IPS DF 6.9 (cell line): ENCODE measurements at places on chromosomes 16 and 17.
A peak's percentile ranks its signal among the peaks of the same experiment; 100 is the strongest.

GRCh38 chr16:67666032-67666551 lies 458 bp downstream of the ENKD1 start:
- no peaks in the 10 kb centered on the region for H3K27me3 ChIP-seq
- DNase-seq: no peak
- peak overlapping the region; percentile 73; the same call in 1 of the 2 replicates for H3K4me3 ChIP-seq

- no peaks in the 10 kb centered on the region; the same call in 1 of the 2 replicates for H3K36me3 ChIP-seq
- H3K4me1 ChIP-seq: no peaks in the 10 kb centered on the region
- H3K27ac ChIP-seq: no peak overlapping the region
- no peak overlapping the region; the same call in 1 of the 2 replicates for H3K4me3 ChIP-seq
- DNase-seq: no peak
Observed at GRCh38 chr16:4402439-4403132, 13.8 kb downstream of the CORO7 start.

DNA sequence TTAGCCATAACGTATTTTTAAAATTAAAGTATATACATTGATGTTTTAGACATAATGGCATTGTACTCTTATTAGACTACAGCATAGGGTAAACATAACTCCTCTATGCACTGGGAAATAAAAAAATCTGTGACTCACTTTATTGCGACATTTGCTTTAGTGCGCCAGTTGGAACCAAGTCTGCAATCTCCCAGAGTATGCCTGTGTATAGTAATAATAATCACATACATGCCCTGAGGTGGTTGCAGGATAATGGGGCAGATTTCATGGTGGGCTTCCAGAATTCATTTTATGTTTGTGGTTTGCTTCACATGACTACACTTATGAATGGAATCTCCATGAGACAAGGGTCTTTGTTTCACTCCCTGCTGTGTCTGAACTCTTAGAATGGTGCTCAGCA lies 66.9 kb upstream of the N4BP1 start:
- H3K27me3 ChIP-seq: no peaks in the 10 kb centered on the region
- no peak for DNase-seq
- H3K4me1 ChIP-seq: no peaks in the 10 kb centered on the region
- H3K36me3 ChIP-seq: no peaks in the 10 kb centered on the region
- no peak overlapping the region for H3K4me3 ChIP-seq
- no peak overlapping the region for H3K27ac ChIP-seq

- no peak overlapping the region for H3K27ac ChIP-seq
- H3K27me3 ChIP-seq: no peaks in the 10 kb centered on the region
- H3K36me3 ChIP-seq: no peaks in the 10 kb centered on the region
- H3K4me1 ChIP-seq: no peaks in the 10 kb centered on the region; the same call in 1 of the 2 replicates
- no peak for DNase-seq
Observed at GRCh38 chr16:11094075-11094856, 149.9 kb downstream of the CLEC16A start.

- H3K27ac ChIP-seq: no peak overlapping the region
- no peak overlapping the region for H3K4me3 ChIP-seq
- no peaks in the 10 kb centered on the region for H3K4me1 ChIP-seq
- DNase-seq: no peak
Observed at GRCh38 chr17:4417129-4417667, 16.5 kb upstream of the SPNS3 start.

- H3K4me3 ChIP-seq: no peak overlapping the region
- no peaks in the 10 kb centered on the region for H3K36me3 ChIP-seq
- H3K27me3 ChIP-seq: no peaks in the 10 kb centered on the region
- DNase-seq: no peak
- no peak overlapping the region for H3K27ac ChIP-seq
Observed at GRCh38 chr16:79571903-79572535, 28.5 kb downstream of the MAF start.

- no peak overlapping the region for H3K4me3 ChIP-seq
- peaks cover 3% of the 10 kb centered on the region; the same call in 1 of the 2 replicates for H3K4me1 ChIP-seq
- no peak for DNase-seq
- H3K36me3 ChIP-seq: peaks cover 23% of the 10 kb centered on the region
- no peak overlapping the region for H3K27ac ChIP-seq
Observed at GRCh38 chr16:69108905-69109252, 3.4 kb downstream of the HAS3 start.

GRCh38 chr16:1976951-1977874 lies 4.1 kb downstream of the NOXO1 start:
- peaks cover 37% of the 10 kb centered on the region for H3K36me3 ChIP-seq
- no peak overlapping the region for H3K4me3 ChIP-seq
- no peak overlapping the region for H3K27ac ChIP-seq
- H3K4me1 ChIP-seq: peaks cover 4% of the 10 kb centered on the region
- no peak for DNase-seq
- peaks cover 7% of the 10 kb centered on the region; the same call in 1 of the 2 replicates for H3K27me3 ChIP-seq

DNA sequence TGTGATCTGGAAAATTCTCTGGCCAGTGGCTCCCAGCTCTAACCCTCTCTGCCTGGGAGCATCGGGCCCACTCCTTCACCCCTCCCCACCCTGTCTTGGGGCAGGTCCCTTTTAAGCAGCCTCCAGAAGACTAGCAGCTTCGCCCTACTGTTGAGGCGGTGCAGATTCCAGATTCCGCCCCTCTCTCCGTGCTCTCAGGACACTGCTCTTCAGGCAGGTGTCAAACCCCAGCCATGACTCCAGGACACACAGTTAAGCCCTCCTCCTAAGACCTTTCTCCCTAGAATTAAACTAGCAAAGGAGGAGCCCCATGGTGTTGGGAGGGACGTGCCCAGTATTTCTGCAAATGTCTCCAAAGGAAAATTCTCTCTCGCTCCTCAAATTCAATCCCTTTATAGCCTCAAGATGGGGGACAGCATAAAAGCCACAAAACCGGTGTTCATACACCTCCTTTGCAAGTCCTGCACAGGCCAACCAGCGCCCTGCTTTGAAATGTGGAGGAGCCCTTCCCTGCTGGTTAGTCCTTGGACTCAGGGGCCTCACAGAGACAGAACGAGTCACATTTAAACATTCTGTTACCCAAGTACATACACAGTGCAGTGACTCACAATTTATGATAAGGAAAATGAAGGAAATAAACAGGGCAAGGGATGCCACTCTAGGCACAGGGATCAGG lies 7.2 kb downstream of the LPO start:
- DNase-seq: no peak
- H3K36me3 ChIP-seq: no peaks in the 10 kb centered on the region
- no peak overlapping the region for H3K4me3 ChIP-seq
- H3K27ac ChIP-seq: no peak overlapping the region
- H3K4me1 ChIP-seq: peaks cover 1% of the 10 kb centered on the region; the same call in 1 of the 2 replicates

GRCh38 chr16:65666132-65666941 lies 544.5 kb upstream of the CDH11 start:
- H3K27ac ChIP-seq: no peak overlapping the region
- no peak for DNase-seq
- no peaks in the 10 kb centered on the region for H3K27me3 ChIP-seq
- H3K36me3 ChIP-seq: no peaks in the 10 kb centered on the region
- no peak overlapping the region for H3K4me3 ChIP-seq
- H3K4me1 ChIP-seq: 0 out of 2 replicates have a peak, but pooled peaks cover 3% of the 10 kb centered on the region

DNA sequence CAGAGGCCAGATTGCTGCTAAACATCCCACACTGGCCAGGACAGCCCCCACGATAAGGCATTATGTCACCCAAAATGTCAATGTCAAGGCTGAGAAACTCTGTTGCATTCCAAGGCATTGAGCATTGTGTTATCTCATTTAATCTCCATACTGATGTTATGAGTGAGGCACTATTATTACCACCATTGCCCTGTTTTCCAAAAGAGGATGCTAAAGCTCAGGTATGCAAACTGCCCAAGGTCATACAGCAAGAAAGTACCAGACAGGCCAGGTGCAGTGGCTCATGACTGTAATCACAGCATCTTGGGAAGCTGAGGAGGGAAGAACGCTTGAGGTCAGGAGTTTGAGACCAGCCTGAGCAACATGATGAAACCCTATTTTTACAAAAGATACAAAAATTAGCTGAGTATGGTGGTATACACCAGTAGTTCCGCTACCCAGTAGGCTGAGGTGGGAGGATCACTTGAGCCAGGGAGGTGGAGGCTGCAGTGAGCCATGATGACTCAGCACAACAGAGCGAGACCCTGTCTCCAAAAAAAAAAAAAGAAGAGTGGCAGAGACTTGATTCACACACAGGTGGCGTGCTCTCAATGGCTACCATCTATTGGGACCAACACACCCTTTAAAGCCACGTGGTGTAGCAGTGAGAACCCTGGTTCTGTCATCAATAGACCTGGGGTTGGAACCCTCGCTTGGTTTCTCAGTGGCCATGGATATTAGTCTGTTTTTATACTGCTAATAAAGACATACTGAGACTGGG lies 58.8 kb upstream of the GRIN2A start:
- DNase-seq: no peak
- H3K27ac ChIP-seq: no peak overlapping the region
- no peaks in the 10 kb centered on the region for H3K27me3 ChIP-seq

DNA sequence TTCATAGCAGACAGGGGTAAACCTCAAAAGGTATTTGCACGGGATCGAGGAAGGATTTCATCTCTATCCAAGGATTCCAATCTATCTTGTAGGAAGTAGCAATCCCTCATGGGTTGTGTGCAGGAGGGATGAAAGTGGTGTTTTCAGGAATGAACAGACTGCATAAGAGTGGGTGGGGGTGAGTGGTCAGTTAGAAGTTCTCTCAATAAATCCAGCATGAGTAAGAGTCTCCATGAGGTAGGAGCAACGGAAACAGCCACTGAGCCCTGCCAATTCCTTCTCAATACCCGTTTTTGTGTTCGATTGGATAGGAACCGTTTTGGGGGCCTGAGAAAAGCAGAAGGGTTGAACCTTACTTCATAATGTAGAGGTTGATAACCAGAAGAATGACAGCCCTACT lies 375.6 kb downstream of the SOX9 start:
- no peaks in the 10 kb centered on the region for H3K27me3 ChIP-seq
- H3K4me3 ChIP-seq: no peak overlapping the region
- no peak for DNase-seq
- H3K4me1 ChIP-seq: 0 out of 2 replicates have a peak, but pooled peaks cover 3% of the 10 kb centered on the region
- no peaks in the 10 kb centered on the region for H3K36me3 ChIP-seq
- no peak overlapping the region for H3K27ac ChIP-seq

DNA sequence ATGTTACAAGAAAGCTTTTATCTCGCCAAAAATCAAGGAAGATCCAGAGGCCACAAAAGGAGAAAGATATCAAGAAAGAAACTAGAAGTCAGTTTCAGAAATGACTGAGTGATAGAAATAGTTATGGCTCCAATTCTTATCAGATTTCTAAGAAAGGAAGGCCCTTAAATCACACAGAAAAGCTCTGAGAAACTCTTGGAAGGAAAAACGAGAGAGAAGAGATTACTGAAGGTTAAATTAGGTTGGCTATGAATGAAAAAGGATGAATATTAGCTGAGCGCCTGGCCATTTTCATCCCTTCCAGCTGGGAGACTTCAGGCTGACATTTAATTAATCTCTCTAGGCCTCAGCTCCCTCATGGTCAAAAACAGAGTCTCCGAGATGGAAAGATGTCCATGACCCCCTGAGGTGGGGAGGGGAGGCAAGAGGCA lies 72.3 kb downstream of the CYTH1 start:
- no peaks in the 10 kb centered on the region for H3K27me3 ChIP-seq
- H3K4me1 ChIP-seq: no peaks in the 10 kb centered on the region
- H3K36me3 ChIP-seq: no peaks in the 10 kb centered on the region
- no peak overlapping the region for H3K4me3 ChIP-seq

- H3K36me3 ChIP-seq: no peaks in the 10 kb centered on the region; the same call in 1 of the 2 replicates
- no peak overlapping the region for H3K27ac ChIP-seq
- DNase-seq: no peak
- H3K4me3 ChIP-seq: peak overlapping the region; percentile 69; the same call in 1 of the 2 replicates
- H3K27me3 ChIP-seq: no peaks in the 10 kb centered on the region
Observed at GRCh38 chr16:11796227-11797165, 562 bp downstream of the ZC3H7A start.

DNA sequence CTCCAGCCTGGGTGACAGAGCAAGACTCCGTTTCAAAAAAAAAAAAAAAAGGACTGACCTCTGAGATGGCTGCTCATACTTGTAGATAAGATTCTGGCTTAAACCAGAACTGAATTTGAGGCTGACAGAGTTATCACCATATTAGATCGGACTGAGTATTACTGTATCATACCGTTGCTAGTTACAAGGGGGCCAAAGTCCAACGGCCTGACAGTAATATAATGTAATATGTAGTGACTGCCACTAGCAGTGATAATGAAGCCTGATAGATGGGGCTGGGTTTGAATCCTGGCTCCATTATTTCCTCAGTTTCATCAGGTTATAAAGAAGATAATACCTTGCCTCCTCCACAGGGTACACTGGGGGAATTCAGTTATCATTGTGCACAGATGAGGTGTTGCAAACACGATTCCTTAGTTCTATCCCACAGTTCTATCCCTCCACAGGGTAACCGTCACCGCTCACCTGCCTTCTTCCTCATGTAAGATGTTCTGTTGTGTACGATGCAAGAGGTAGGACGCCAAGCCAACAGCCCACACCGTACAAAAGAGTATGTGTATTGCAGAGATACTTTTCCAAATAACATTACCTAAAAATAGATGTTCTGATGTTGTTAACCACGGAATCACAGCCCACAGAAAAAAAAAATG lies 5.2 kb downstream of the TMEM220 start:
- no peak overlapping the region for H3K4me3 ChIP-seq
- H3K27me3 ChIP-seq: no peaks in the 10 kb centered on the region
- H3K27ac ChIP-seq: no peak overlapping the region
- DNase-seq: no peak
- H3K36me3 ChIP-seq: no peaks in the 10 kb centered on the region
- H3K4me1 ChIP-seq: no peaks in the 10 kb centered on the region

DNA sequence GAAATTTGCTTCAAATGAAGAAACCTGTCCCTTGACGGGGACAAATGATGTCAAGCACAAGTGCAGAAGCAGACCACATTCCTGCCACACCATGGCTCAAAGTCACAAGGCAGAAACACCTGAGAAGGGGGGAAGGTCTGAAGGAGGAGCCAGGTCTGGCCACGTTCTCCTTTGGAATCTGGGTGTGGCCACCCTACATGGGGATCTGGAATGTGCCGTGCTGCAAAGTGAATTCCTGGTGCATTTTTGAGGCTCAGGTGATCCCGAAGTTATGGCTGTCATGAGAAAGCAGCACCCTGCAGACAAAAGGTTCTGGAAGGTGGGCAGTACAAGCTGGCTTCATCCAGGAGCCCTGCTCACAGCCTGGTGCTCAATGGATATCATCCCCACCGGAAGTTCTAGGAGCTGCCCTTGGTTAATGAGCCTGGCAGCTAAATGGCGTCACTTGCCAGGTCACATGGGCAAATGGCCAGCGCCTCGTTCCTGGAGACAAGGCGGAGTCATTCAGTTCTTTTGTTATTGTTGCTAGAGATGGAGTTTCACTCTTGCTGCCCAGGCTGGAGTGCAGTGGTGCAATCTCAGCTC lies 20.1 kb upstream of the ADCY9 start:
- no peaks in the 10 kb centered on the region for H3K36me3 ChIP-seq
- H3K27me3 ChIP-seq: peaks cover 2% of the 10 kb centered on the region; the same call in 1 of the 2 replicates
- H3K27ac ChIP-seq: no peak overlapping the region

- H3K4me1 ChIP-seq: no peaks in the 10 kb centered on the region
- no peaks in the 10 kb centered on the region for H3K27me3 ChIP-seq
- no peaks in the 10 kb centered on the region for H3K36me3 ChIP-seq
- no peak for DNase-seq
- no peak overlapping the region for H3K27ac ChIP-seq
Observed at GRCh38 chr17:72296456-72296855, 175.6 kb downstream of the SOX9 start.

DNA sequence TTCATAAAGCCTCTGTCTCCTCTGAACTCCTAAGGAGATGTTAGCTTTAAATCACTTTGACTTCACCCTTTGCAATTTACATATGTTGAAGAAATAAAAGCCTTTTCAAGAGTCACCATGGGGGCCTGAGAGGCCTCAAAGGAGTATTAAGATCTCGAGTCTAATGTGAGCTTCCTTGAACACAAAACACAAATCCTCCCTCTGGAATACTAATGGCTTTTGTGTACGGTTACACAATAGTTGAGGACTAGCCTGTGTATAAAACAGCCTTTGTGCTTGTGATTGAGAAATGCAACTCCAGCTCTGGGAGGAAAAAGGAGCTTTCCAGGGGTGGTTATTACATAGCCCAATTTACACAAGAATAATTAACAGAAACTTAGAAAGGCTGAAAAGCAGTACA lies 1140.2 kb downstream of the CDH11 start:
- no peak overlapping the region for H3K27ac ChIP-seq
- no peak overlapping the region for H3K4me3 ChIP-seq
- no peaks in the 10 kb centered on the region for H3K36me3 ChIP-seq
